Chondrocyte (in vitro differentiated cells): ENCODE measurements at places on chromosomes 11 and 22. TPM values are rescaled to one million over a fixed set of nuclear protein-coding genes. Genes with fewer than 3 reads are reported as not detected.

- no peak overlapping the region for H3K4me3 ChIP-seq
- H3K27ac ChIP-seq, result peak overlapping the region; percentile 8
- no peak for DNase-seq
- H3K27me3 ChIP-seq, result no peaks in the 10 kb centered on the region
- H3K4me1 ChIP-seq, result peaks cover 24% of the 10 kb centered on the region
- peaks cover 10% of the 10 kb centered on the region for H3K36me3 ChIP-seq
Observed at GRCh38 chr22:44491269-44492035, 6.6 kb downstream of the RTL6 start.

GRCh38 chr22:36049678-36049997 lies 21.0 kb upstream of the RBFOX2 start:
- H3K4me1 ChIP-seq, result peaks cover 11% of the 10 kb centered on the region
- H3K27ac ChIP-seq, result no peak overlapping the region
- no peak for DNase-seq
- H3K36me3 ChIP-seq, result no peaks in the 10 kb centered on the region
- H3K27me3 ChIP-seq, result no peaks in the 10 kb centered on the region
- H3K4me3 ChIP-seq, result no peak overlapping the region

DNA sequence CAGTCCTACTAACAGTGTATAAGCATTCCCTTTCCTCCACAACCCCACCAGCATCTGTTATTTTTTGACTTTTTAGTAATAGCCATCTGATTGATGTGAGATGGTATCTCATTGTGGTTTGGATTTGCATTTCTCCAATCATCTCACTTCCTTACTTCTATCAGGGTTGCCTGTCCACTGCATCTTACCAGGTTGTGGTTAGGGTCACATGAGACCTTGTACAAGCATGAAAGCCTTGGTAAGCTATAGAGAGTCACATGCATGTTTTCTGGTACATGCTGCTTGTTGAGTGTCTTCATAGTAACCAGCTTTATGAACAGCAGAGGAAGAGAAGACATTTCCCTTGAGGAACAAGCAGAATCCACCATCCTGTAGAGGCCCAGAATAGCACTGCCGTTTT lies 102.9 kb upstream of the PAX6 start:
- no peaks in the 10 kb centered on the region for H3K4me1 ChIP-seq
- H3K4me3 ChIP-seq, result no peak overlapping the region
- no peak overlapping the region for H3K27ac ChIP-seq

BIRC3 gene
- total RNA-seq, result 0.27 to 0.72 TPM (median 0.40 TPM) in 3 replicates

DNA sequence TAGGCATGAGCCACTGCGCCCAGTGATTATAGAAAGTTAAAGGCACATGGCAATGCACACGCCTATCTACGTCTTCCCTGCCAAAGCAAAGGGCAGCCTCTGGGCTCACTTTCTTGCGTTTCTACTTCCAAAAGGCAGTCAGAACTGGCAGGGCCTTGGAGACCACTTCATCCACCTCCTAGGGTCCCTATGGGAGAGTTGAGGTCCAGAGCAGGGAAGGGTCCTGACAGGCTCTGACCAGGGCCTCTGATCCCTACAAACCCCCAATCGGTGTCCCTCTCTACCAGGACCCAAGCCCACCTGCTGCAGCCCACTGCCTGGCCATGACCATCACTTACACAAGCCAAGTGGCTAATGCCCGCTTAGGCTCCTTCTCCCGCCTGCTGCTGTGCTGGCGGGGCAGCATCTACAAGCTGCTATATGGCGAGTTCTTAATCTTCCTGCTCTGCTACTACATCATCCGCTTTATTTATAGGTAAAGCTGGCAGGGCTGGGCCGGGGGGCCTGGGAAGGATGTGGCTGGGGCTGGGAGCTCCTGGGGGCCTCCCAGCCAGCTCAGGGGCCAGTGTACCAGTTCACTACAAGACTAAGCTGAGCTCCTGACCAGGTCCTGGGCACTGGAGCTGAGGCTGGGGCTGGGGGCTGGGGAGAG lies 1.5 kb downstream of the BEST1 start:
- no peak overlapping the region for H3K4me3 ChIP-seq
- H3K36me3 ChIP-seq, result no peaks in the 10 kb centered on the region
- H3K27ac ChIP-seq, result peak overlapping the region; percentile 63
- peaks cover 57% of the 10 kb centered on the region for H3K4me1 ChIP-seq
- no peak for DNase-seq

GRCh38 chr22:43535336-43535735 lies 123.5 kb downstream of the MPPED1 start:
- H3K4me3 ChIP-seq, result no peak overlapping the region
- H3K27me3 ChIP-seq, result peaks cover 10% of the 10 kb centered on the region
- H3K36me3 ChIP-seq, result peaks cover 2% of the 10 kb centered on the region
- no peak for DNase-seq
- no peak overlapping the region for H3K27ac ChIP-seq

- H3K27ac ChIP-seq, result no peak overlapping the region
- peaks cover 36% of the 10 kb centered on the region for H3K4me1 ChIP-seq
- no peaks in the 10 kb centered on the region for H3K36me3 ChIP-seq
- H3K27me3 ChIP-seq, result no peaks in the 10 kb centered on the region
Observed at GRCh38 chr11:122731500-122731913, 76.0 kb downstream of the UBASH3B start.

OR52K1 gene
- total RNA-seq, result not detected in 3 replicates

DNA sequence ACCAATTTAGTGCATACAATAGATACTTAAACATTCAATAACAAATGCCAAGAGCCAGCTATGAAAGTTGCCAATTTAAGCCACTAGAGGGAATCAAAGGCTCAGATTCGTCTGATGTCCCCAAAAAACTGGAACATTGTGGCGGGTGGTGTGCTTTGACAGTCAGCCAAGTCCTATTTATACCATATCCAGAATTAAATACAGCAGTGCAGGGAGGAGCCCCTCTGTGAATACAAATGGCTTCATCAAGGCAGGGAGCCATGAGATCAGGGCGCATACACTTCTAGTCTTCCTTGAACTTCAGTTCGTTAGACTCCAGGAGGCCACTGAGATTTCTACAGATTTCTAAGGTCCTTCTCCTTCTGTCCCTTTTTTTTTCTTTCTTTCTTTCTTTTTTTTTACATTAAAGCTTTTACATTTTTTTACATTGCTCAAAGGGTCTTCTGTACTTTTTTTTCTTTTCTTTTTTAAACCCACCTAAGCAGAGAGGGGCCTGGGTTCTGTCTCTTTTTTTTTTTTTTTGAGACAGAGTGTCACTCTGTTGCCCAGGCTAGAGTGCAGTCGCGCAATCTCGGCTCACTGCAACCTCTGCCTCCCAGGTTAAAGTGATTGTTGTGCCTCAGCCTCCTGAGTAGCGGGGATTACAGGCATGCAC lies 41.5 kb upstream of the HSPA8 start:
- no peak overlapping the region for H3K4me3 ChIP-seq
- peaks cover 24% of the 10 kb centered on the region for H3K4me1 ChIP-seq
- H3K27me3 ChIP-seq, result no peaks in the 10 kb centered on the region
- H3K36me3 ChIP-seq, result no peaks in the 10 kb centered on the region
- H3K27ac ChIP-seq, result peak overlapping the region; percentile 32

FJX1 gene
- total RNA-seq, result 15.2 to 22.8 TPM (median 15.9 TPM) in 3 replicates

OR56A1 gene
- total RNA-seq, result not detected in 3 replicates

DNA sequence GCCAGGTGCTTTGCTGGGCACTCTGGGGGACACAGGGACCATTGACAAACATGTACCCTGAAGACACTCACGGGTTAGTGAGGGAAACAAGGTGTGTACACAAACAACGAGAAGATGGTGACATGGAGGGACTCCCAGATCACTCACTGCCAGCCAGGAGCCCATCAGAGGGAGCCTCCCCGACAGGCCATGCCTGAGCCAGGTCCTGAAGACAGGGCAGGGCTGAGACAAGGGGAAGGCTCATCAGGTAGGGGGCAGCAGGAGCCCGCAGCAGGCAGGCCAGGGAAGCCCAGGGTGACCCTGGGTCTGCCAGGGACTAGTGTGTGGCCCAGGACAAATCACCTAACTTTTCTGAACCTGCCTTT lies 127.9 kb downstream of the BUD13 start:
- peaks cover 17% of the 10 kb centered on the region for H3K27me3 ChIP-seq
- no peak overlapping the region for H3K4me3 ChIP-seq
- H3K27ac ChIP-seq, result no peak overlapping the region
- no peaks in the 10 kb centered on the region for H3K4me1 ChIP-seq
- H3K36me3 ChIP-seq, result peaks cover 2% of the 10 kb centered on the region
- DNase-seq, result no peak

IGSF22 gene
- total RNA-seq, result not detected in 3 replicates

DNA sequence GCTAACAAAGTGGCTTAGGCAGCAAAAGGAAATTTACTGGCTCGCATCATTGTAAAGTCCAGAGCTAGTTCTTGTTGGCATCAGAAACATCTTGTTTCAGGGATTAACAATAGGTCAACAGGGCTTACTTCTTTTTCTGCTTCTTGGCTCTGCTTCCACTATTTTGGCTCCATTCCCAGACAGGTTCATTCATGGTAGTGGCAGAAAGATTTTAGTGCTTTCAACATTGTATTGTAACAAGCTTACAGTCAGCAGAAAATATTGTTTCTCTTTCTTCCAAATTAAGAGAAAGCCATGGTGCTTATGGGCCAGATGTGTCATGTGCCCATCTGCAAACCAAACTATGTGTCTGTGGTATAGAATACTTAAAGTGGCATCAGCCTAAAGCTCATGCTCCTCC lies 315.6 kb downstream of the RAB38 start:
- H3K4me1 ChIP-seq, result no peaks in the 10 kb centered on the region
- H3K27ac ChIP-seq, result no peak overlapping the region
- no peak overlapping the region for H3K4me3 ChIP-seq
- no peaks in the 10 kb centered on the region for H3K36me3 ChIP-seq
- H3K27me3 ChIP-seq, result peaks cover 1% of the 10 kb centered on the region

AGBL2 gene
- total RNA-seq, result 0.18 to 0.58 TPM (median 0.40 TPM) in 3 replicates

C11orf65 gene
- not detected in 3 replicates for total RNA-seq

TRPC6 gene
- total RNA-seq, result 0.36 to 0.47 TPM (median 0.46 TPM) in 3 replicates

HEPHL1 gene
- not detected in 3 replicates for total RNA-seq

GRCh38 chr11:62725646-62726045 lies 1.6 kb downstream of the HNRNPUL2 start:
- H3K27ac ChIP-seq, result peak overlapping the region; percentile 98
- H3K4me1 ChIP-seq, result peaks cover 49% of the 10 kb centered on the region
- peak overlapping the region; percentile 96 for H3K4me3 ChIP-seq
- no peak for DNase-seq
- H3K36me3 ChIP-seq, result peaks cover 30% of the 10 kb centered on the region
- no peaks in the 10 kb centered on the region for H3K27me3 ChIP-seq

DNA sequence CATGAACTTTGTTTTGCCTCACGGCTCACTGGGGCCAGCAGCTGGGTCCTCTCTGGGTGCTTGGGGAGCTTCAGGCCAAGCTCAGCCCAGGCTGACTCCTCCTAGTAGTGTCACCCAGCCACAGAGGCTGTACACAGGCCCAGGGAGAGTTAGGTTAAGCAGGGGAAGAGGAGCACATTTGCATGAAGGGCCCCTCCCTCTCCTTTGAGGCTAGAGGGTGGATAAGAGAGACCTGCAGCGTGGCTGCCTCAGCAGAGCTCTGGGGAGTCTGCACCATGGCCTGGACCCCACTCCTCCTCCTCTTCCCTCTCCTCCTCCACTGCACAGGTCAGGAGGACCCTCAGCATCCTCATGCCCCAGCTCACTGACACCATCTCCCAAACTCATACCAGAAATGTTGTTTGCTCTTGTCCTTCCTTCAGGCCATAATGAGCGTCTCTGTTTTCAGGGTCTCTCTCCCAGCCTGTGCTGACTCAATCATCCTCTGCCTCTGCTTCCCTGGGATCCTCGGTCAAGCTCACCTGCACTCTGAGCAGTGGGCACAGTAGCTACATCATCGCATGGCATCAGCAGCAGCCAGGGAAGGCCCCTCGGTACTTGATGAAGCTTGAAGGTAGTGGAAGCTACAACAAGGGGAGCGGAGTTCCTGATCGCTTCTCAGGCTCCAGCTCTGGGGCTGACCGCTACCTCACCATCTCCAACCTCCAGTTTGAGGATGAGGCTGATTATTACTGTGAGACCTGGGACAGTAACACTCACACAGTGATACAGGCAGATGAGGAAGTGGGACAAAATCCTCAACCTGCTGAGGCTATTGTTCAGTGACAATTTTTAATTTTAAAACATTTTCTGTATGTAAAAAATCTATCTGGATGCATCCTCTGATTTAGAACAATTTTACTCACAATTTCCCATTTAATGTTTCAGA lies 82.4 kb upstream of the VPREB1 start:
- peaks cover 2% of the 10 kb centered on the region for H3K36me3 ChIP-seq
- no peak for DNase-seq
- no peak overlapping the region for H3K4me3 ChIP-seq
- peaks cover 46% of the 10 kb centered on the region for H3K27me3 ChIP-seq
- no peaks in the 10 kb centered on the region for H3K4me1 ChIP-seq
- H3K27ac ChIP-seq, result no peak overlapping the region

OR52A1 gene
- not detected in 3 replicates for total RNA-seq

DNA sequence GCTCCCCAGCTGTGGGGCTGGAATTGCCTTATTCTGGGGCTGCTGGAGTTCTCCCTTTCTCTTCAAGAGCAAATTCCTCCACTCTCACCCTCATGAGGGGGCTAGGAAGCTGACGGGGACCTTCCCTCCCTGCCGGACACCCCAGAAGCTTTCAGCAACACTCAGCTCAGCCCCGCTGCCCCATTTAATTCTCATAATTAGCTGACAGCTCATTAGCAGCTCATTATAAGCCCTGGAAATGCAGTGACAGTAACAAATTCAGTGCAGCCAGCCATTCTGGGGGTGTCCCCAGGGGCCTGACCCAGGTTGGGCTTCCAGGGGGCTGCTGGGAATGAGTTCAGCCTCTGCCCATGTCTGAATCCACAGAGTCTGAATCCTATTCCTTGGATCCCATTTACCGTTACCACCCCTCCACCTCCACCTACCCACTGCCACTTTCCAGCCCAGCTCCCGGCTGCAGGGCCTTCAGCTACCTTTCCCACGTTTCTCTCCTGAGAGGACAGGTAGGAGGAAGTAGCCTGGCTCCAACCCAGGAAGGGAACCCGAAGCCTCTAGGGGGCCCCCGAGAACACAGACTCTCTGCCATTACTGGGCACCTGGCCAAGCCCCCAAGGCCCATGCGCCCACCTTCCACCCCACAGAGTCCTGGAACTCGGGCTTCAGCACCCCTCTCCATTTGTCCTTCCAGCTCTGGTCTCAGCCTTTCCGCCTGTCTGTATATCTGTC lies 101.7 kb upstream of the LMO1 start:
- H3K27me3 ChIP-seq, result peaks cover 13% of the 10 kb centered on the region
- no peaks in the 10 kb centered on the region for H3K4me1 ChIP-seq
- H3K36me3 ChIP-seq, result no peaks in the 10 kb centered on the region
- H3K4me3 ChIP-seq, result no peak overlapping the region
- DNase-seq, result no peak

DNA sequence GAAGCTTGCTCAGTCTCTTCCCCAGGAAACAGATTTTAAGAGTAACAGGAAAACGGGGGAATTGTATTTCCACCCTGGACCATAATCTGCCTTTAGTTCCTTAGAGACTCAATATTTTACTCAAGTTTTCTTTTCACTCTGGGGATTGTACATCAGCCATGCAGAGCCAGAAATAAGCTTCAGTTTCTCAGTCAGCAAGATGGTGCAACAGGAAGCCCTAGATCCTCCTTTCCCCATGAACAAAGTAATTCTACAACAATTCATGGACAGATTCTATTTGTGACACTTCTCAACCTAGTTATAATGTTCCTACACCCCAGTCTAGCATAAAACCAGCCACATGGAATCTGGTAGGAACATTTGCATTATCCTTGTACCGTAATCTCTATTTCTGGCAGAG lies 24.7 kb downstream of the OR8B2 start:
- H3K27me3 ChIP-seq, result peaks cover 34% of the 10 kb centered on the region
- H3K27ac ChIP-seq, result no peak overlapping the region
- DNase-seq, result no peak
